SK-MEL-5 (cell line): ENCODE measurements at places on chromosomes 7 and 10. TPM values are rescaled to one million over a fixed set of nuclear protein-coding genes. Genes with fewer than 3 reads are reported as not detected.

DNA sequence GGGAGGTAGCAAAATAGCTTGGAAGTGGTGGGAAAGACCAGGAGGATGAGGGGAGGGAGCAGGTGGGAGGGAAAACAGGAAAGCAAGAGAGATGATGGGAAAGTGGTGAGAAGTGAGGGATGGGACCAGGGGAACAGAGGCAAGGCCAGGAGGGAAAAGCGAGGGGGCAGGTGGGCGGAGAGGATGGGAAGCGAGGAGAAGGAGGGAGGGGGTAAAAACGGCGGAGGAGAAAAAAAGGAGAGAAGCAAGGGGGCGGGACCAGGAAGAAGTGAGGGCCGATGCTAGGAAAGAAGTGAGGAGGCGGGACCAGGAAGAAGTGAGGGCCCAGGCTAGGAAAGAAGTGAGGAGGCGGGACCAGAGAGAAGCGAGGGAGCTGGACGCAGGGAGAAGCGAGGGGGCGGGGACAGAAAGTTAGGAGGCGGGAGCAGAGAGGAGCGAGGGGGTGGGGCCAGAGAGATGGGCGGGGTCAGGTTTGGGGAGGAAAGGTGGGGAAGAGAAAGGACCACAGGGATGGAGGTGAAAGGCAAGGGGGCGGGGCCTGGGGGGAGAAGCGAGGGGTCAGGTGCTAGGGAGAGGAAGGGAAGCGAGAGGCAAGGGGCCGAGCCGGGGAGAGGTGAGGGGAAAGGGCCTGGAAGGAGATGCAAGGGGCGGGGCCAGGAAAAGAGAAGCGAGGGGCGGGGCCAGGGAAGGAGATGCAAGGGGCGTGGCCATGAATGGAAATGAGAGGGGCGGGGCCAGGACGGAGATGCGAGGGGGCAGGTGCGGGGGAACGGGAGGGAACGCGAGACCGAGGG lies 984 bp downstream of the SMURF1 start:
- peak; percentile 95 for DNase-seq

DNA sequence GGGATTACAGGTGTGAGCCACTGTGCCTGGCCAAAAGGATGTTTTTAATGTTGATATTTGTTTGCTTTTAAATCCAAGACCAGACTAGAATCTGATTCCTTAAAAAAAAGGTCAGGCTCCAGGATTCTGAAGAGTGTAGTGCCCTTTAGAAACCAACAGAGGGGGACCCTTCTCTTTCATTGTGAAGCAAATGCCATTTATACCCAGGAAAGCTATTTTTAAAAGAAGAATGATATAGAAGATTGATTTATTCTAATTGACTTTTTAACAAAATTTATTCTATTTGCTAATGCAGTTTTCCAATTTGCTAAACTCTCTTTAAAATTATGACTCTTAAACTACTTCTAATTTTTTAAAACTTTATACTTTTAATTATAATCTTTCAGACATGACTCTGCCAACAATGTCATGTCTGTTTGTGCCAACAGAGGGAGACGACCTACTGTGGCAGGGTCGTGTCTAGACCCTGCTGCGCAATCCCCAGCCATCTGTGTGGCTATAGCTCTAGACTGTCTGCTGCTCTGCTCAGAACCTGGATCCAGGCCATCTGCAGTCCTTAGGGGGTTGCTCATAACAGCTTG lies 201.0 kb upstream of the IMMP2L start:
- peak; percentile 84 for DNase-seq

DNA sequence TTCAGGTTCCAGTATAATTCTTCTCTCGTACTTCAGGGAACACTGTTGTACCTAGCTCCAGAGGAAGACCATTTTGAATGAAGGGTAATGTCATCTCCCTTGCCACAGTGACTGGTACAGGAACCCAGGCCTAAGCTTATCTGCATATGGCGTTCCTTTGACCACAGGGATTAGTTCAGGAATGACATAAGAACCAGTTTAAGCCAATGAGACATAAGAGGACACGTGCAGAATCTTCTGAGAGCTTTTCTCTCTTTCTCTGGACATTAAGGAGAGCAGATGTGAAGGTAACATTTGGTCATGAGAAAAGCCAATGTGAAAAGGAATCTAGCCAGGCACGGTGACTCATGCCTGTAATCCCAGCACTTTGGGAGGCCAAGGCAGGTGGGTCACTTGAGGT lies 21.8 kb upstream of the HIBADH start:
- DNase-seq: no peak

- DNase-seq: no peak
These were observed 14.3 kb downstream of the EIF4EBP2 start for GRCh38 chr10:70418229-70418628.

DNA sequence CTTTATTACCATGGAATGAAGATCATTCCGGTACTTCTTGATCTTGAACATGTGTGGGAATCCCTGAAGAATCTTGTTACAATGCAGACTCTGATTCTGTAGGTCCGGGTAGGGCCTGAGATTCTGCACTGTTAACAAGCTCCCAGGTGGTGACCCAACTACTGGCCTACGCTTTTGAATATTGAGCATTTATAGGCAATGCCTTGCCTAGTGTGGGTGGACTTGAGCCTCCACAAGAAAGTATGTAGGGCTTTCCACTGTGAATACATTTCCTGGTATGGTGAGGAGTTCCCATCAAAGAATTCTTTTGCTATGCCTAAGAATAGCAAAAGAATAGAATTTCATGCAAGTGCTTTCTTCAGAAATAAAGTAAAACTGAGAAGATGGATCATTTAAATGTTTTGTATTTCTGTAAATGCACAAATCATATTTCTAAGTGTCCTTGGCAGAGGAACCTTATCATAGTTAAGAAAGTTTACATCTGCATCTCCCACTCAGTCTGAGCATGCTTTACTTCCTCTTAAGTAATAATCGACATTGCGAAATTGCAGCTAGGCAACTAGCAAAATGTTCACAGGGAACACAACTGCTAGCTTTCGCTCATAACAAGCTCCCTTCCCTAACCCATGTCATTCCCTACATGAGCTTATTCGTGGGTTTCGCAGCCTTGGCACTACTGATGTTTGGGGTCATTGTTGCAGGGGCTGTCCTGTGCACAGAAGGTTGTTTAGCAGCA lies 71.4 kb downstream of the AHR start:
- no peak for DNase-seq

DNA sequence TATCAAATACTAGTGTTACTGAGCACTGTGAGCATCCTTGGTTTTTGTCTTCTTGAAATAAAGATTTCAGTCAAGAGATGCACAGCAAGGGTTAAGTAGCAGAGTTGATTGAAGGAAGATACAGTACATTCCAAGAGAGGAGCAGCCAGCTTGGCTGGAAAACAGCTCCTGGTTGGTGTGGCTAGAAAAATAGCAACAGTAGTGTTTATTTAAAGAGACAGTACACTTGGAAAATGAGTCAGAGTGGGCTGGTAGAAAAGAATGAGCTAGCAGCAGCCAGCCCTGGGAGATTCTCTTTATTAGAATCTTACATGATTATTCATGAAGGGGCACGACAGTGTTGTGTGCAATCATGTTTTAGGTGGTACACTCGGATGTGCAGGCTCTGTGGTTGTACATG lies 1016.4 kb upstream of the SORCS1 start:
- DNase-seq: no peak

DNA sequence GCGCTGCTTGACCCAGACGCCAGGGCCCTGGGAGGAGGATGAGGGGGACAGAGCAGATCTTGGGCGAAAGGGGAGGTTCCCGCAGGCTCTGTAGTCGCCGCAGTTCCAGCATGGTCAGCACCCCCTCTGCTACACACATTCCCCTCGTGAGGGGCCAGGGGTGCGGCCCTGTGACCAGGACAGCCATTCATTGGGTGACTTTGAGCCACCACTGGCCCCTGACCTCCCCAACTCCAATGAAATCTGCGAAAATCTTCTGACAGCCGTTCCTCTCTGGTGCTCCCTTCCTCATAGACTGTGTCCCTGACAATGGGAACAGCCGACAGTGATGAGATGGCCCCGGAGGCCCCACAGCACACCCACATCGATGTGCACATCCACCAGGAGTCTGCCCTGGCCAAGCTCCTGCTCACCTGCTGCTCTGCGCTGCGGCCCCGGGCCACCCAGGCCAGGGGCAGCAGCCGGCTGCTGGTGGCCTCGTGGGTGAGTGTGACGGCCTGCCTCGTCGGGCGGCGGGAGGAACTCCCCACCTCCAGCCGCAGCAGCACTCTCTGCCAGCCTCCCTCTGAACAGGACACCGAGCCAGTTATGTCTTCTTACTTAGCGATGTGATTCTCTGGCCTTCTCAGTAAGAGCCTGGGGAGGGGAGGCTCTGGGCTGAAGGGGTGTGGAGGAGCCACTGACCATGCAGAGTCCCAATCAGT lies 825 bp downstream of the TMEM176A start:
- DNase-seq: no peak

Gene IL2RA
- total RNA-seq: not detected in 2 replicates

Gene MYOZ1
- 0.21 TPM in 1 of 2 replicates, not detected in the other for total RNA-seq

Gene GNG11
- total RNA-seq: 35.8 and 40.3 TPM in 2 replicates
